NCI-H460 (cell line): ENCODE measurements at places on chromosomes 11 and 22. TPM values are rescaled to one million over a fixed set of nuclear protein-coding genes. Genes with fewer than 3 reads are reported as not detected.
A peak's percentile ranks its signal among the peaks of the same experiment; 100 is the strongest.

Gene RTN4RL2
- 0.45 and 0.72 TPM in 2 replicates for total RNA-seq

Gene BIRC3
- 1.6 and 2.0 TPM in 2 replicates for total RNA-seq

Gene MRGPRE
- not detected in 2 replicates for total RNA-seq

GRCh38 chr11:110148775-110149744 is 55.9 kb downstream of the ZC3H12C start:
- peak; percentile 45 for DNase-seq

- no peak for DNase-seq
These were observed 51.4 kb downstream of the CDON start for GRCh38 chr11:126011265-126011664.

DNA sequence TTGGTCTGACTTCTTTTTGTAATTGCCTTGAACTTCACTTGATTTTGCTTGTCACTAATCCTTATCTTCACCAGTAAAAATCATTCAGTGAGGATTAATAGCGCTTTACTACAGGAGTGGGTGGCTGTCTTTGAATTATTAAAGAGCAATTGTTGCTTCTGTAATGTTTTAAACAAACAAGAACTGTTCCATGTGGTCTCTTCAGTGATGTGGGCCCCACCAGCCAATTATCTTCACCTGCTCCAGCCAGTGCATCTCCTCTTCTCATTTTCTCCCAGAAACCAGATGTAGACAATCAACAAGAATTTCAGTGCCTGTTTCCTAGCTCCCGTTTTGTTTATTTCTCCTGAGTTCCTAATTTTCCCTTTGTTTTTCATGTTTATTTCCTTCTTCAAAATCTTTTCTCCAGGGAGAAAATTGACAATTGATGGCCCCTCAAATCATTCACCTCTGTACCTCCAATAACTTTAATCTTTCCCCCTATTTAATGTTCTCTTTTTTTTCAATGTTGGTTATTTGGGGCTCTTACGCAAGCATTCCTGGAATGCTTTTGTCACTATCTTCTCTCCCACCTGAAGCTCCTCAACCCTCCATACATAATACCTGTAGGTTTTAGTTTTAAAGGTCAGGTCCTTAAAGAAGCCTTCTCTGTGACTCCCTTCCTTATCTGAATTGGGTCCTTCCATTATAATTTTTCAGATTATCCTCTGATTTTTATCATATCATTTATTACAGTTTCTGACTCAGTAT is 115.1 kb downstream of the ARFGAP2 start:
- DNase-seq: no peak
